ENCODE measurements at places on chromosomes 7 and 10. TPM values are rescaled to one million over a fixed set of nuclear protein-coding genes. Genes with fewer than 3 reads are reported as not detected.
A peak's percentile ranks its signal among the peaks of the same experiment; 100 is the strongest.

Gene SPDYE8
- total RNA-seq, result not detected

- DNase-seq, result peak; percentile 72
These were observed 23.6 kb downstream of the DAGLB start for GRCh38 chr7:6423942-6424701.

Gene FFAR4
- total RNA-seq, result 0.12 TPM

- no peak for DNase-seq
These were observed 56.2 kb downstream of the OAT start for GRCh38 chr10:124362568-124362967.
